ENCODE measurements at places on chromosomes 4 and X.

- DNase-seq: no peak
These were observed 114.3 kb downstream of the QDPR start for GRCh38 chr4:17397611-17398010.

DNA sequence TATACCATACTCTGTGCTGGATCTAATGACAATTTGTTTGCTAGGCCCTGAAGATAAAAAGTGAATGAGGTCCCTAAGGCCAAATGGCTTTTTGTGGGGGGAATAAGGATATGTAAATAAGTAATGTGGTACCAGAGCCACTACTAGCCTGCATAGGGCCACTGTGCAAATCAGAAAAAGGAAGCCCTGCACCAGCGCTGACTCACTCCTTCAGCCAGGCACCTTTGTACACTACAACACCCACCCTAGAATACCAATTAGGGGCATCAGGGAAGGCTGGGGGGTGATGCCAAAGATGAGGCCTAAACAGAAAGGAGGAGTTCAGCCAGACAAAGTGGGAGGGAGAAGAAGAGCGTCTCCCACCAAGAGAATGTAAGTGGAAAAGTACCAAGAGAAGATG lies 122.2 kb downstream of the CAMK2D start:
- DNase-seq: no peak

DNA sequence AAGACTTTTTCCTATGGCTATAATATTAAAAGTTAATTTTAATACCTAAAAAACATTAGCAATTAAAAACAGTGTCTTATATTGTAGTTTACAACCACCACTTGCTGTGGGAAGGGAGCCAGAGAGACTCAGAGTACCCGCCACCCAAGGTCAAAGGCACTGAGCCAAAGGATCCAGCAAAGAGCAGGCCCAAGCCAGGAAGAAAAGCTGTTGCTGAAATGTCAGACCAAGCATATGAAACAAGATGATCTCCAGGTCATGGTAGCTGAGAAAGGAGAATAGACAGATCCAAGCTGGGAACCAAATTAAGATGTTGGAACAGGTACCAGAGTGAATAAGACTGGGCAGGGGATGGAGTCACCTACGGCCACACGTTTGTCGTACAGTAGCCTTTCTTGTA lies 18.8 kb upstream of the ATOH1 start:
- DNase-seq: no peak

- no peak for DNase-seq
These were observed 81.8 kb upstream of the EFNB1 start for GRCh38 chrX:68746988-68747387.

DNA sequence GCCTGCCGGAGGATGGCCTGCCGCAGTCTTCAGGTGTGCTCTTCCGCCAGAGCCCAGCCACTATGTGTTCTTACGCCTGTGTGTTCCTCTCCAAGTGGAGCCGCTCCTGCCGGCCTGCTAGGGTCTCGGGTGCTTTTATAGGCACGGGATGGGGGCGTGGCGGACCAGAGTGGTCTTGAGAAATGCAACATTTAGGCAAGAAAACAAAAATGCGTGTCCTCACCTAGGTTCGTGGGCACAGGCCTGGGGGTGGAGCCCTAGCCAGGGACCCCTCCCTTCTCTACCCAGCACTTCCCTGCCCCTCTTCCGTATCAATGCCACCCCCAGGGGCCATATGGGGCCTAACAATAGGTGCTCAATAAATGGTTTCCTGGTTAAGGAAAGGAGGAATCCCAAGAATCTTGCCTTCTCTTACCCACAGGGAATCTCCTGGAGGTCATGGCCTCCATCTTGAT lies 34.4 kb upstream of the LRBA start:
- DNase-seq: no peak

DNA sequence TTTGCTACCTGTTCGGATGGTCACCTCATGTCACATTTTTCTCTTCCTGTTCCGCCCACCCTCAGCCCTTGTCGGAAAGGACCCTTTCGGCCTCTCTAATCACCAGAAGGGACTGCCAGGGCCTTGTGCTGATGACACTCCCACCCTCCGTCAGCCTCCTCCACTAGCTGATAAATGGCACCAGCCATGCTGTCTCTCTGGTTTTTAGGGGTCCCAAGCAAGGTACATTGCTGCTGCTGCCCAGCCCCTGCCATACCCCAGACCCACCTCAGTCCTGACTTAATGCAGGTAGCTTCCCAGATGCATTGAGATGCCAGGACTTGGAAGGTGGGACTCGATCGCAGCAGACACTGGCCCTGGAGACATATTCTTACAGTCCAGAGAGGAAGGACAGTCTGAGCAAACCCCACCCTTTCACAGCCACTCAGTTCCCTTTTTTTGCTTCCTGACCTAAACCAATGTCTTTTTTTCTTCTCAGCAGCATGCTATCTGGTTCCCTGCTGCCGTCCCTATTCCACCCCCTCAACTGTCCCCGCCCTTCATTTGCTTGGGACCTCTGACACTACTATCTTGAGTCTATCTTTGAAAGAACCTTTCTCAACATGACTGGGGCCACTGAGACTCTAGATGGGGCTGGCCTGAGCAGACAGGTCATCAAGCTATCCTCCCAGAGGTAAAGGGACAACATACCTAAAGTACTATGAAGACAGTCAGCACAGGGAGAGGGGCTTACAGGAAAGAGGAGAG lies at the start of gene BTK:
BTK (minus strand) TSS at position 397 of the 747 bp plus-strand sequence. CDS start 10,907 bp downstream, outside the sequence.
- DNase-seq: no peak

GRCh38 chrX:118523920-118524319 lies 28.3 kb downstream of the DOCK11 start:
- peak; percentile 2 for DNase-seq

GRCh38 chr4:147833254-147833653 lies 101.4 kb downstream of the ARHGAP10 start:
- DNase-seq: no peak

GRCh38 chrX:53077207-53078197 lies 4.7 kb upstream of the TSPYL2 start:
- no peak for DNase-seq

GRCh38 chr4:121380776-121381462 lies at the start of gene QRFPR:
Gene QRFPR (minus strand): TSS chr4:121381018. CDS start chr4:121380647, 371 bp downstream.
- DNase-seq: no peak

GRCh38 chr4:168691631-168692369 lies 194.9 kb downstream of the PALLD start:
- DNase-seq: no peak

GRCh38 chr4:76607846-76608245 lies 172.8 kb downstream of the SHROOM3 start:
- no peak for DNase-seq

DNA sequence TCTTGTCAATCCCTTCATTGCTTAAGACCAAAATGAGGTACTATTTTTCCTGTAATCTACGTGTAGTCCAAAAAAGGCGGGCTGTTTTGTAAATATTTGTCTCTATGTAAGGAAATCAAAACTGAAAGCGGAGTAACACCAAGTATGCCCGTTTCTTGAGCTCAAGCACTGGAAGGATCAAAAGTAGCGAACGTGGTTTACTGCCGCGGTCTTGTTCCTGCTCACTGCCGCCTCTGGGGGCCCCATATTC lies 71.5 kb downstream of the AFF1 start:
- DNase-seq: no peak

GRCh38 chr4:89755220-89755619 lies 81.7 kb downstream of the SNCA start:
- no peak for DNase-seq

DNA sequence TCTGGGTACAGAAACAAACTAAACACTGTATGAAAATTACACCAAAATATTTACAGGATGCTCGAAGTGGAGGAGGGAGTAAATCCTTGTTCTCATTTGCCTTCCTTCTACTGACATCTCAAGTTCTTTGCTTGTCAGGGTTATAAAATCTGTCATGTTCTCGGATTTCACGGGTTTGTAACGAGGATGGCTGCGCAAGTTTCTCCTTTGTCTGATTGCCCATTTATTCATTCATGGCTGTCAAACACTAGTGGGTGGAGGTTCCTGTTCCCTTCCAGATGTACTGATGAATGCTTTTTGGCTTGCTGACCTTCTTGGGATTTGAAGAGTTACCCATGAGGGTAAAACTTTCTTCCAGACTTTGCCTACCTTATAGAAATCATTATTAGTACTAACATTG lies 206.9 kb downstream of the SPCS3 start:
- no peak for DNase-seq

DNA sequence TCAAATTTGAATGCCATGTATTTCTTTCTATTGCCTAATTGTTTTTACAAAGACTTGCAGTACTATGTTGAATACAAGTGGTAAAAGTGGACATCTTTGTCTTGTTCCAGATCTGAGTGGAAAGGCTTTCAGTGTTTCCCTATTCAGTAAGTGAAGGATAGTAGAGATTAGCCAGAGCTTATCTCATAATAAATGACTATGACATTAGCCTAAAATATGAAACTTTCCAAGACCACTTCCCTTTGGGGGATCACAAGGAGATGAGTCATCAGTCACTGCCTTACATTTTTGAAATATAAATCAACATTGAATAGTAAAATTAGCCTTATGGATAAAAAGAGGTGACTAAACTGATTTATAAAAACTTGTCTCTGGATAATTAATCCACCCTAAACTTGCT lies 554.1 kb upstream of the MAGEB2 start:
- DNase-seq: no peak

DNA sequence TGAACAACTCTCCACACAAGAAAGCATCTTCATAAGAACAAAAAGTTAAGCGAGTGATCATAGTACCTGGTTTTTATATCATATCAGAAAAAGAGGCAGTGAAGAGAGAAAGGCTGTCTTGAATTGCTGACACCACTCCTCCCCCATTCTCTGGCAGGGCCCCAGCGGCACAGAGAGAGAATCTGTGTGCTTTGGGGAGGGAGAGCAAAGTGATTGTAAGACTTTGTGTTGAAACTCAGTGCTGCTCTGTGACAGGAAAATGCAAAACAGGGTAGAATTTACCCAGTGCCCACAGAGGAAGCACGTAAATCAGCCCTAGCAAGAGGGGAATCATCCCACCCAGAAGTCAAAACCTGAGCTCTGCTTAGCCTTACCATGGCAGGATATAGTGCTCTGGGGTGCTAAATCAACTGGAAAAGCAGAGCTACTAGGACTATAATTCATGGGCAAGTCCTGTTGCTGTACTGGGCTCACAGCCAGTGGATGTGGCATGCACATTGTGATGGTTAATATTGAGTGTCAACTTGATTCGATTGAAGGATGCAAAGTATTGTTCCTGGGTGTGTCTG lies 174.6 kb downstream of the PRR32 start:
- no peak for DNase-seq

DNA sequence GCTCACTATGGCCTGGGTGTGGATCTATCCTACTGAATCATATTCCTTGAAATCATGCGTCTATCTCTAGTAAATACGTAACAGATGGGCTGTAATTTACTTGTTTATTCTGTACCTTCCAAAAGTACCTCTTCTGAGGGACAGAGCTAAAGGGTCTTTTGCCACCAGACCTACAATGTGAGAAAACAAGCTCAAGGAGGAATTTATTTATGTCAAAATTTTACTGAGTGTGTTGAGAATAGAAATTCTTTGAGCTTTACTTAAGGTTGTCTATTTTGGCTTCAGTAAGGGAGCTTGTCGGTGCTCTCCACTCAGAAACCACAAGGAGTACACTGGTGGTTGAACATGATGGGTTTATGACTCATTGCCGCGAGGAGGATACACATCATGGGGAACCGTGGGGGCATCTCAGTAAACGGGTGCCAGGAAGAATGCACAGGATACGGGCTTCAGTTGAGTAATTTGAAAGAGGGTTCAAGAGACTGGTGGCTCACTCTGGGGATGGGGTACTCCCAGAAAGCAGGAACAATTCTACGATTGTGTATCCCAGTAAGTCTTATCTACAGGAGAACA lies 3.0 kb downstream of the ANK2 start:
- no peak for DNase-seq

- no peak for DNase-seq
These were observed 210.4 kb downstream of the PALLD start for GRCh38 chr4:168707205-168707604.

DNA sequence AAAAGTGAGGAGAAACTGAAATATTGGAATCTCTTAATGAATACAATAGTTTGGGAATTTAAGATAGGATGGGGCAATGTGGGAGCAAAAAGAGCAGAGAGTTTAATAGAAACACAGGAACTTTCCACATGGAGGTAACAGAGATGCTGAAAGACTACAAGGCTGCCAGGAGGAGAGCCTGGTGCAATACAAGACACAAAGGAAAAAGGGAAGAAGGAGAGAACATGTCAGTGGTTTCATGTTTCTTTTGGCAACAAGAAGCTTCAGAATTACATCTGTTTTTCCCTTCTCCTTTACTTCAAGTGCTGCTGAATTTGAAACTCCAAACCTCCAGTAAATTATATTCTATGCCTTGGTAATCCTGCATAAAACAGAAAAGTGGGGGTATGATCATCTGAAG lies 474.3 kb downstream of the FAT4 start:
- no peak for DNase-seq

- no peak for DNase-seq
These were observed 48.5 kb downstream of the KLHL15 start for GRCh38 chrX:23978491-23978890.

DNA sequence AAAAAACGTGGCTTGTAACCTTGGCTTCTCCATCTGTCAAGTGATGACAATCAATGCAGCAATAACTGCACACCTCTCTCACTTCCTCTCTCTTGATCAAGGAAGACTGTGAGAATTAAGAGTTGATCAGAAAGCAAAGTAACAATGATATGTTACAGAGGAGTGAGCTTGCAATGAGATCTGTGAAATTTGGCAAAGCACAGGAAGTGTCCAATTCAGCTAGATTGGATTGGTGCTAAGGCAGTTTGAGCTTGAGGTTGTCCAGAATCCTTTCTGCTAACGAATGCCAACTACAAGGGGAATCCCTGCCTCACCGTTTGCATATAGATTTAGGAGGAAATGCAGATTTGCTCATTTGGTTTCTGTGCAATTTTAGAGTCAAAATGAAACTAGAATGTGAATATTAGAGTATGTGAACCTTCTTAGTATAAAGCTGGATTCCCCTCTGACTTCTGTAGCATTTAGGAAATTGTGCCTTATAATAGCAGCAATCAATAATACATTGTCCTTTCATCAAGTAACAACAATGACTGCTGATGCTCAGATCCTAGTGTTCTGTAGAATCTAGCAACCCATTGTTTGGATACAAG lies 346.4 kb downstream of the PTTG2 start:
- no peak for DNase-seq

DNA sequence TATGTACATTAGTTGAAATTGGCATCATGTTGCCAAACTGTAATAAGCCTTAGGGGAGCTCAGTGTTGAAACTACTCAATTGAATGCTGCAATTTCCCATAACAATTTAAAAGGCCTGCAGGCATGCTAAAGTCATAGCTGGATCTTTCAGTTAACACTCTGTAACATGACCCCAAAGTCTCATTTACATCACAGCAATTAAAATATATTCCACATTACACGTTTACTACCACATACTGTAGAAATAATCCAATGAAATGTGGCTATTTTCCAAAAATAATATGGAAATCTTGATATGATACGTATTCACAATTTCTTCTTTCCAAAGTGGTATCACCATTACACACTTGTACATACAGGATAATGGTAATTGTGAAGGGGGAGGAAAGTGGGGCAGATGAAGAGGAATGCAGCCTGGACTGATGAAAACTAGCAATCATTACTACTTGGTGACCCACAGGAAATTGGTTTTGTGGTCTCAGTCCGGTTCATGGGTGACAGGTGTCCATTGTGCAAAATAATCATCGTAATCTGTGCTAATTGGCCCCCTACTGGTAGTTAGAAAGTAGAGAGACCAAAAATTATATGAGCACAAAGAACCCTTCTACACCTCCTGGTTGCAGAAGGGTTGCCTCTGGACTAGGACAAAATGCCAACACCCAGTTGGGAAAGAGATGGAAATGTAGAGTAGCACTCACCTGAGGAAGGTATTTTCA lies 63.7 kb downstream of the TENM3 start:
- no peak for DNase-seq
